Brain (organoid and tissue), 16 donors: ENCODE measurements at places on chromosomes 2 and 18. TPM values are rescaled to one million over a fixed set of nuclear protein-coding genes. Genes with fewer than 3 reads are reported as not detected.

The SPEG gene
- 26.3 TPM for polyA plus RNA-seq

The CCDC93 gene
- polyA plus RNA-seq = 6.4 TPM

The XDH gene
- polyA plus RNA-seq = not detected

DNA sequence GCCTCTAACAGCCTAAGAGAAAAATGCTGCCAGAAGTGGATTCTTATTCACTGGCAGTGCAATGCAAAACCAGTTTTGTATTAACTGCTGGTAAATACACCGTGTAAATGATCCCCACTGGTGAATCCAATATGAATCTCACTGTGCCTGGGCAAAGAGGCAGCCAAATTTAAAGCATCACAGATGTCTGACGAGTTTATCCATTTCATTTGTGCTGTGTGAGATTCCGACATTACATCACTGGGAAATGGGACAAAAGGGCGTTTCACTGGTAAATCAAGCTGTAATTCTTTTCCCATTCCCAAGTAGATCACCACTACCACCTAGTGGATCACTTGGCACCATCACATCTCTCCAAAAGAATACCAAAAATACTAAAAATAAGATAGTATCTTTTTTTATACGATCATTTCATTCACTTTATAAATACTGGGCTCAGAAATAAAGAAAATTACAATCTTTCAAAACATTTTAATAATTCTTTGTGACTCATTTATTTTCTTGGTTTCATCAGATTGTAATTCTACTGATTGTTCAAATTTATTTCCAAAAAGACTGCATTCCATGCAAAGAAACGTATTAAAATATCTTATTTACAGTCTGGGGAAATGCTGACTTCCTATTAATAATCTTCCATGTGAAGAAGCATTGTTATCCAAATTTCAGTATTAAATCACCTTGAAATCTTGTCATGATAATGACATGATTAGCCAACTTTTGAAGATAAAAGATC, 125.6 kb downstream of the GRB14 start:
- DNase-seq = peak; percentile 72

- DNase-seq = no peak
Observed at GRCh38 chr2:176291809-176292283, 22.6 kb downstream of the MTX2 start.

- DNase-seq = no peak
Observed at GRCh38 chr2:240478346-240479110, 43.1 kb downstream of the GPC1 start.

GRCh38 chr2:42046819-42047487, 868 bp upstream of the PKDCC start:
- DNase-seq = peak; percentile 83

The CLHC1 gene
- 1.5 TPM for polyA plus RNA-seq

The ACVR1C gene
- 0.34 TPM for polyA plus RNA-seq
